ENCODE measurements at places on chromosomes 1 and 21. TPM values are rescaled to one million over a fixed set of nuclear protein-coding genes. Genes with fewer than 3 reads are reported as not detected.

MNDA gene
- not detected for polyA plus RNA-seq

- no peak for DNase-seq
- no peaks in the 10 kb centered on the region for H3K36me3 ChIP-seq
- H3K27me3 ChIP-seq = no peaks in the 10 kb centered on the region
- H3K27ac ChIP-seq = no peak overlapping the region
- H3K4me1 ChIP-seq = peaks cover 25% of the 10 kb centered on the region
Observed at GRCh38 chr1:199780948-199781670, 246.4 kb upstream of the NR5A2 start.

GRCh38 chr21:34335316-34335715, 28.5 kb upstream of the KCNE2 start:
- H3K36me3 ChIP-seq = no peaks in the 10 kb centered on the region
- H3K4me3 ChIP-seq = no peak overlapping the region
- peaks cover 11% of the 10 kb centered on the region for H3K27me3 ChIP-seq
- H3K27ac ChIP-seq = no peak overlapping the region

PPIAL4G gene
- polyA plus RNA-seq = not detected

DNA sequence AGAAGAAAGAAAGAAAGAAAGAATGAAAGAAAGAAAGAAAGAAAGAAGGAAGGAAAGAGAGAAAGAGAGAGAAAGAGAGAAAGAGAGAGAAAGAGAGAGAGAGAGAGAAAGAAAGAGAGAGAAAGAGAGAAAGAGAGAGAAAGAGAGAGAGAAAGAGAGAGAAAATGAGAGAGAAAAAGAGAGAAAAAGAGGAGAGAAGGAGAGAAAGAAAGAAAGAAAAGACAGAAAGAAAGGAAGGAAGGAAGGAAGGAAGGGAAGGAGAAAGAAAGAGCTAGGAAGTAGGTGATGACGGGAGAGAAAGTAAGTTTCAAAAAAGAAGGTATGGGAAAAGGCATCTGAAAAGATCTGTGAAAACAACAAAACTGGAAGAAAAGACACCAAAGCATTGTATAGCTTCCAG, 72.0 kb downstream of the GRIK1 start:
- H3K4me1 ChIP-seq = no peaks in the 10 kb centered on the region
- H3K36me3 ChIP-seq = no peaks in the 10 kb centered on the region
- no peak for DNase-seq
- H3K4me3 ChIP-seq = no peak overlapping the region
- no peak overlapping the region for H3K27ac ChIP-seq

DNA sequence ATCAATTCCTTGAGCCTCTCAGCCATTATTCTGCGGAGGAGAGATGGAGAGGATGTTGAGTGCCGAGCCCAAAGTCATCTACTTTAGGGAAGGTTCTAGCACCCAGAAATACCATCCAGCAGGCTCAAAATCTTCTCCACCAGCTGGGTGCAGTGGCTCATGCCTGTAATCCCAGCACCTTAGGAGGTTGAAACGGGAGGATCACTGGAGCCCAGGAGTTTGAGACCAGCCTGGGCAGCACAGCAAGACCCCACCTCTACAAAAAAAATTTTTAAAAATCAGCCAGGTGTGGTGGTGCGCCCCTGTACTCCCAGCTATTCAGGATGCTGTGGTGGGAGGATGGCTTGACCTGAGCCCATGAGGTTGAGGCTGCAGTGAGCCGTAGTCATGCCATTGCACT, 39.5 kb upstream of the CAPZB start:
- no peaks in the 10 kb centered on the region for H3K36me3 ChIP-seq
- H3K27ac ChIP-seq = no peak overlapping the region
- no peak overlapping the region for H3K4me3 ChIP-seq
- no peaks in the 10 kb centered on the region for H3K27me3 ChIP-seq

LHX8 gene
- polyA plus RNA-seq = not detected

- H3K4me3 ChIP-seq = no peak overlapping the region
- H3K4me1 ChIP-seq = peaks cover 17% of the 10 kb centered on the region
- H3K36me3 ChIP-seq = no peaks in the 10 kb centered on the region
- H3K27me3 ChIP-seq = no peaks in the 10 kb centered on the region
Observed at GRCh38 chr1:160028426-160028825, 3.4 kb downstream of the PIGM start.

DNA sequence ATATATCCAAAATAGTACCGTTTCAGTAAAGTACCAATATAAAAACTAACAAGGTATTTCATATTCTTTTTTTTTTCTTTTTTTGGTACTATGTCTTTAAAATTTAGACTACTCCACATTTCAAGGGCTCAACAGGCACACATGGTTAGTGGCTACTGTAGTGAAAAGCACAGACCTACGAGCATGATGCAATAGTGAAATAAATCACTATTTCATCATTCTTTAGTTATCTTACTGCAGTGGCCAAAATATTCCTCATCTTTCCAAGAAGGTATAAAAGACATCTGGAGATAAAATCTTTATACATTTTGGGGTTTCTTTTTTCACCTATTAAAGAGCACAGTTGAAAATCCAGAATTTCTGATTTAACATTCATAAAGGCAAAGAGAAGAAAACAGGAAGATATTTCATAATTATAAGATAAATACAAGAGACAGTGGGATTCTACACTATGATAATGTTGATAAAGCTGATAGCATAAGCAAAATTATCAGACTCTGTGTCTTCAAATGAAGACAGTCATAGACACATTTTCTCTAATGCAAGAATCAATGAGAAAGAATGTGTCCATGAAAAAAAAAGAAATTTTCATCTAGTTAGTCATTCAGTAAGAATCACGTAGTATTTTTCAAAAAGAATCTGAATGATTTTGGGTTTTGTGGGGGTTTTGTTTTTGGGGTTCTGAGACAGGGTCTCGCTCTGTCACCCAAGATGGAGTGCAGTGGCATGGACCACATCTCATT, 41.9 kb downstream of the CEP170 start:
- H3K36me3 ChIP-seq = no peaks in the 10 kb centered on the region
- H3K27ac ChIP-seq = no peak overlapping the region
- no peak overlapping the region for H3K4me3 ChIP-seq
- DNase-seq = no peak
- H3K4me1 ChIP-seq = no peaks in the 10 kb centered on the region

IL12RB2 gene
- polyA plus RNA-seq = 0.63 TPM

UBE4B gene
- polyA plus RNA-seq = 8.7 TPM

- no peak overlapping the region for H3K27ac ChIP-seq
- H3K4me1 ChIP-seq = peaks cover 2% of the 10 kb centered on the region
- no peaks in the 10 kb centered on the region for H3K36me3 ChIP-seq
- H3K4me3 ChIP-seq = no peak overlapping the region
Observed at GRCh38 chr21:15352009-15352408, 287.2 kb upstream of the NRIP1 start.

DNA sequence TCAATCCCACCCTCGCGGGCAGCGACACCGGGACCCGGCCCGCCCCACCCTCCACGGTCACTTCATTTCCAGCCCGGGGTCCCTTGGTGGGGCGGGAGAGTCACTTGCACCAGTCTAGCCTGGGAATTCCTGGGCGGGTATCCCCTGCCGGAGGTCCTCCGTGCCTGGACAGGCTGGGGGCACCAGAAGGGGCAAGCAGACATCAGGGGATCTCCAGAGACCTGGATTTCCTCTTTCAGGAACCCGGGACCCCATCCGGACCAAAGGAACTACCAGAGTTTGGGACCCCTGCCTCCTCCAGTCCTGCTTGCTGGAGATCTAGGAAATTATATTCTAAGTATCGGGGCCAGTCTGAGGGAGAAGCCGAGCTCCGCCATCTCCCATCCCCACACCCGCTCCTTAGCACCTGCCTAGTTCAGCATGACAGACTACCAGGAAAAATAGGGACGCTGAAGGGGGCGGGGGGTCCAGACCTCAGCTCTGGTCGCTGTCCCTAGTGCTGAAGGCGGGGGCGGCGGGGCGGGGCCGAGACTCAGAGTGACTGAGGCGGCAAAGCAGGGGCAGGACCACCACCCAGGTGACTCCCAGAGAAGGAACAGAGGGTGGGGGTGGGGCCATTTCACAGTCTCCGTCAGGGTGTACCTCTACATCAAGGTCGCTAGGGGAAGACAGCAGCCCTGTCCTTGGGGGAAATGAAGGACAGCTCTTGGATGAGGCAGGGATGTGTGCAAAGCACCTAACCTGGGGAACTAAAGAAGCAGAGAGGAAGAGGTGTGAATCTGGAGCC, 832 bp downstream of the HCN3 start:
- H3K36me3 ChIP-seq = no peaks in the 10 kb centered on the region
- H3K4me3 ChIP-seq = peak overlapping the region; percentile 66
- peaks cover 15% of the 10 kb centered on the region for H3K4me1 ChIP-seq
- H3K27me3 ChIP-seq = no peaks in the 10 kb centered on the region
- no peak for DNase-seq

OR2T35 gene
- not detected for polyA plus RNA-seq

S100A7A gene
- polyA plus RNA-seq = 0.01 TPM

GRCh38 chr21:42654913-42655795, 1.7 kb downstream of the PDE9A start:
- H3K27me3 ChIP-seq = peaks cover 69% of the 10 kb centered on the region
- H3K27ac ChIP-seq = no peak overlapping the region
- no peaks in the 10 kb centered on the region for H3K36me3 ChIP-seq
- no peak overlapping the region for H3K4me3 ChIP-seq

LEFTY2 gene
- polyA plus RNA-seq = not detected

- H3K4me3 ChIP-seq = peak overlapping the region; percentile 43
- no peak for DNase-seq
- no peaks in the 10 kb centered on the region for H3K36me3 ChIP-seq
- H3K27ac ChIP-seq = peak overlapping the region; percentile 57
Observed at GRCh38 chr21:25457411-25457810, 149.9 kb downstream of the MRPL39 start.

DNA sequence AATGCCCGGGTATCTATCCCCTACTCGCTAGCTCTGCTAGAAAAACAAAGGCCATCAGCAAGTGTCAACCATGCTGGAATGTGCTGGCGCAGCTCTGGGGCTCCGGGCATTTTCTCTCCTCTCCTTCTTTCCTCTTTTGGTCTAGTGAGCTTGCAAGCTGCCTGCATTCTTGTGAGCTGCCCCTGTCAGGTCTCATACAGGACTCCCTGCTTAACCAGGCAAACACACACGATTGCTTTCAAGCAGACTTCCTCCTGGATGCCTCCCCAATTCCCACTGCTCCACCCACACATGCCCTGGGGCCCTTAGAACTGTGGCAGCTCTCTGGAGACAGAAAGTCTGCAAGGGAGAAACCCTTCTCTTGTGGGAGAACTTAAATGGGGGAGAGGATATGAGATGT, 35.7 kb upstream of the SUCO start:
- H3K36me3 ChIP-seq = no peaks in the 10 kb centered on the region
- no peak overlapping the region for H3K4me3 ChIP-seq
- no peak for DNase-seq
- no peaks in the 10 kb centered on the region for H3K27me3 ChIP-seq
- no peak overlapping the region for H3K27ac ChIP-seq
- H3K4me1 ChIP-seq = peaks cover 18% of the 10 kb centered on the region

GRCh38 chr1:47964636-47965035, 32.5 kb downstream of the TRABD2B start:
- no peak overlapping the region for H3K4me3 ChIP-seq
- no peaks in the 10 kb centered on the region for H3K27me3 ChIP-seq
- no peak overlapping the region for H3K27ac ChIP-seq
- H3K4me1 ChIP-seq = no peaks in the 10 kb centered on the region
